ENCODE measurements at places on chromosomes 4 and X.

DNA sequence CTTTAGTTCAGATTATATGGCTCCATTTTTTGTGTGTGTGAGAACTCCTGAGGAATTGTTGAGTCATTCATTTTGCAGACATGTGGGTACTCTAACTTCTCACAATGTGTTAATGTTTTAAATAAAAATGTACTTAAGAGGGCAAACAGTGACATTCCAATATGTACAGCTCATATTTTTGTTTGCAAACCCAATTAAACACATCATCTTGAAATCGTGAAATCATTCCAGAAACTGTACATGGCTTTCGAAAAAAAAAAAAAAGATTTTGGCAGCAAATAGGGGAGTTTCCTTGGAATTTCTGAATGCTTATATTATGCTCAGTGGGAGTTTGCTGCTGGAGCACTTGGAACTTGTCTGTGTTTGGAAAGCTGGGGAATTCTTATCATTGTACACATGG is 85.0 kb downstream of the HPGD start:
- DNase-seq = no peak

- no peak for DNase-seq
These were observed 36.7 kb downstream of the DIAPH2 start for GRCh38 chrX:96721354-96721753.

GRCh38 chr4:20159516-20159915 is 92.2 kb upstream of the SLIT2 start:
- DNase-seq = no peak

DNA sequence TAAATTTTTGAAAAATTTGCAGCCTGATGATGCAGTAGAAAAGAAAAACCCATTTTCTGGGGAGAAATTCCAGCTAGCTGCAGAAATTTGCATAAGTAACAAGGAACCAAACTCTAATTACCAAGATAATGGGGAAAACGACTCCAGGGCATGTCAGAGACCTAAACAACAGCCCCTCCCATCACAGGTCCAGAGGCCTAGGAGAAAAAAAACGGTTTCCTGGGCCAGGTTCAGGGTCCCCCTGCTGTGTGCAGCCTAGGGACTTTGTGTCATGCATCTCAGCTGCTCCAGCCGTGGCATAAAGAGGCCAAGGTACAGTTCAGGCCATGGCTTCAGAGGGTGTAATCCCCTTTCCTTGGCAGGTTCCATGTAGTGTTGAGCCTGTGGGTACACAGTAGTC is 733.7 kb upstream of the CT83 start:
- DNase-seq = no peak

- no peak for DNase-seq
These were observed 84.1 kb upstream of the NEIL3 start for GRCh38 chr4:177225605-177226004.

DNA sequence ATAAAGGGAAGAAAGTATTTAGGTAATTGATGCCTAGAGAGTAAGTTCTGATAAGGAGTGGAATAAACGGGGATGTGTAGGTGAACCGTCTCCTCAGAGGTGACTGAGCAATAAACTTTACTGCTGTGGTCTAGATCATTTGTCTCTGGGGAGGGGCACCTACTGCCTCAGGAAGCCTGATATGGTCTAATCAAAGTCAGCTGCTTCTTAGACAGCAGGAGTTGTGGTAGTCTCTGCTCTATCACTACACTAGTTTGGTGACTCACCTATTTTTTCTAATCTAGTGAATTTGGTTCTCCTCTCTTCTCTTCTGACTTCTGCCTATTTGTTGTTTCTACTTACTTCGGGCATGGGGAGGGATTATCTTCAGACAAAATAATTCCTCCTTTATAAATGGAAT is 95.1 kb upstream of the STIM2 start:
- DNase-seq = no peak

- no peak for DNase-seq
These were observed 41.8 kb upstream of the PACRGL start for GRCh38 chr4:20658456-20658855.

- no peak for DNase-seq
These were observed 1.3 kb downstream of the TBL1X start for GRCh38 chrX:9466124-9466495.
